Panc1 (cell line): ENCODE measurements at places on chromosomes 16 and 17. TPM values are rescaled to one million over a fixed set of nuclear protein-coding genes. Genes with fewer than 3 reads are reported as not detected.

CCL17 gene
- not detected for total RNA-seq

SAMD14 gene
- total RNA-seq, result 6.9 TPM

CHD9NB gene
- 0.64 TPM for total RNA-seq

CDC6 gene
- total RNA-seq, result 66.3 TPM

CAPNS2 gene
- total RNA-seq, result 1.4 TPM

ABCA9 gene
- 0.05 TPM for total RNA-seq

DPEP2NB gene
- not detected for total RNA-seq

C16orf92 gene
- total RNA-seq, result not detected

CCL8 gene
- total RNA-seq, result not detected

CRHR1 gene
- 0.15 TPM for total RNA-seq

EVI2B gene
- 0.08 TPM for total RNA-seq

KRT17 gene
- 1.9 TPM for total RNA-seq

KRT25 gene
- not detected for total RNA-seq

TNFSF12 gene
- total RNA-seq, result 12.6 TPM

SYCE1L gene
- total RNA-seq, result 4.5 TPM

ADGRG1 gene
- 13.1 TPM for total RNA-seq

GNAO1 gene
- total RNA-seq, result 33.4 TPM

CD300H gene
- total RNA-seq, result not detected

GP1BA gene
- 0.15 TPM for total RNA-seq

MAPT gene
- 0.59 TPM for total RNA-seq

PITPNM3 gene
- 0.44 TPM for total RNA-seq

EPOP gene
- total RNA-seq, result 19.9 TPM

SEPTIN12 gene
- total RNA-seq, result not detected

SNAI3 gene
- not detected for total RNA-seq

CTNS gene
- 20.4 TPM for total RNA-seq

CACNG3 gene
- not detected for total RNA-seq

KRT9 gene
- not detected for total RNA-seq

COX6A2 gene
- total RNA-seq, result not detected

CLEC19A gene
- total RNA-seq, result not detected

SMIM36 gene
- total RNA-seq, result not detected

SLFN14 gene
- not detected for total RNA-seq

KCNAB3 gene
- 3.5 TPM for total RNA-seq

COPZ2 gene
- 5.4 TPM for total RNA-seq

HYDIN gene
- total RNA-seq, result 0.80 TPM

PRPSAP1 gene
- total RNA-seq, result 99.6 TPM

MFSD6L gene
- not detected for total RNA-seq

THAP11 gene
- total RNA-seq, result 27.3 TPM

RSKR gene
- 17.2 TPM for total RNA-seq

BCL6B gene
- total RNA-seq, result 0.18 TPM

NPB gene
- total RNA-seq, result 3.9 TPM
